Stimulated activated CD8-positive, alpha-beta memory T cell treated with anti-CD3 and anti-CD28 coated beads, Interleukin-4, amount 100 ng/mL, for 4 hours (primary cell): ENCODE measurements at places on chromosomes 3 and 15.

DNA sequence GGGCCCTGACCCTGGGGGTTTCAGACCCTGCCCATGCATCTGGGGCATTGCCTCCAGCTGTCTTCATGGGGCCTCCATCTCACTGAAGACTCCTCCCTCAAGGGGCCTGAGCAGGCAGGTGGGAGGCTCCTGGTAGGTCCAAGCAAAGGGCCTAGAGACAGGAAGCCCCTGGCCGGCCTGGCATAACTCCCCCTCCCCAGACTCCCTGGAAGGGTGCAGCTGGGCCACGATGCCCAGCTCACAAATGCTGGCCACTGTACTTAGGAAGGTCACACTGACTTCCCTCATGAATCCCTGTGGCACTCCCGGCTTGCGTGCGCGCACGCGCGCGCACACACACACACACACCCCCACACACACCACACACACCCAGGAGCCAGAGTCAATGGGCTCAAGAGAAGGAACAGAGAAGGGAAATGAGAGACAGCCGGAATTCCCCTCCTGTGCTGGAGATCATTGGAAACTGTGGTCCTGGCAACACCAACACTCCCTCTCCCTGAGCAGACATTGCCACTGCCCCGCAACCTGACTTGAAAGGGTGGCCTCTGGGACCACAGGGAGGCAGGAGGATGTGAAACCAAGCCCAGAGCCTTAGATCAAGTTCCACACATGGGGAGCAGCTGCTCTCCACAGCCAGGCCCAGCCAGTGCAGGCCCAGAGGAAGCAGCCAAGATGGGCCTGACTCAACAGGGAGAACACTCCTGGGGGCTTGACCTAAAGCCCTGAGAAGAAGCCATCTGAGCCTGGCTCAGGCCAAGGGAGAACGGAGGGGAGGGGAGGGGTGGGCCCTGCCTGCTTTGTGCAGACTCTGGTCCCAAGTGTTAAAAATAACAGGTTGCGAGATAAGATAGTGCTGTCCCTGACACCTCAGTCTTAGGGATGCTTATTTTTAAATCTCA, 69.7 kb downstream of the SCN5A start:
- no peak for DNase-seq

DNA sequence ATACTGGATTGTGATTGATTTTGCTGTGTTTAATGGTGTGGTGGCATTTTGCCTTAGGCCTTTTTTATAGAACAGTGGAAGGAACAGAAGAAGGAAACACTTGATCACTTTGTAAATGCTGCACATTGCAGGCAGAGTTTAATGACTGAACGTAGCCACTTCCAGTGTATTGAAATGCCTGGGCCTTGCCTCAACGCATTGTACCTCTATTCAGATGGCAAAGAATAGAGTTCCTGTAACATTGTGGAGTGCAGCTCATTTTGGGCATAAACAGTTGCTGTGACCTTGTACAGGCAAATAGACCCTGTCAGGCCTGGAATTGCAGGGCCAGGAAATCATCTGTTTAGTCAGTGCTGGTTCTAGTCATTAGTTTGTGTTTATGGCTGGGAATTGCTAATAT, 225.0 kb downstream of the EPHA3 start:
- no peak for DNase-seq

DNA sequence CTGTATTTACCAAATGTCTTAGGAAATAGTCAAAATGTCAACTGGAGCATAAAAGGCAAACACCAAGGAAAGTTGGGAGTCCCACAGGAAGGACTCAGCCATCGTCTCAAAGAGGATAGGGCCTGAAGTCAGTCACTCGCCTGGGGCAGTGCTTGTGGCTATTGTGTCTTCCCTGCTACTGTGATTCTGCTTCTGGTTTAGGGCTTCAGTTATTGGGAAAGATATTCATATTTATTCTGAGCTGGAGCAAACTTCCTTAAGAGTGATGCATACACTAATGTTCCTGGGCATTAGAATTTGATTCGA, 118.1 kb downstream of the EDEM1 start:
- DNase-seq: no peak

DNA sequence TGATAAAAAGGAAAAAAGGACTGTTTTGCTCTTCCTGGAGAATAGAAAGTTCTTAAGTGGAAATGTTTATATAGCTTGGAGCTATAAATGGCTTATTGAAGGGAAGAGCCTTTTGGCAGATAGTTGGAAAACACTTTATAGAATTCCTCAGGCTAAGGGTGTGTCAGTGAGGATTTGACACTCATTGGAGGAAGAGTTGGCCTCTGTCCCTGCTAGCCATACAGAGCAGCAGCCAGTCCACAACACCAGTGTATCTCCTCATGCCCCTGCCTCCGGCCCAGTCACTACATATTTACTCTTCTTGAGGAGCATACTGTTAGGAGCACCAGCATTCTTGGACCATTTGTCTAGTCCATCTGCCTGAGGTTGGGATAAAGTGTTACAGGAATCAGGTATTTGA, 36.2 kb downstream of the KLHL18 start:
- no peak for DNase-seq

DNA sequence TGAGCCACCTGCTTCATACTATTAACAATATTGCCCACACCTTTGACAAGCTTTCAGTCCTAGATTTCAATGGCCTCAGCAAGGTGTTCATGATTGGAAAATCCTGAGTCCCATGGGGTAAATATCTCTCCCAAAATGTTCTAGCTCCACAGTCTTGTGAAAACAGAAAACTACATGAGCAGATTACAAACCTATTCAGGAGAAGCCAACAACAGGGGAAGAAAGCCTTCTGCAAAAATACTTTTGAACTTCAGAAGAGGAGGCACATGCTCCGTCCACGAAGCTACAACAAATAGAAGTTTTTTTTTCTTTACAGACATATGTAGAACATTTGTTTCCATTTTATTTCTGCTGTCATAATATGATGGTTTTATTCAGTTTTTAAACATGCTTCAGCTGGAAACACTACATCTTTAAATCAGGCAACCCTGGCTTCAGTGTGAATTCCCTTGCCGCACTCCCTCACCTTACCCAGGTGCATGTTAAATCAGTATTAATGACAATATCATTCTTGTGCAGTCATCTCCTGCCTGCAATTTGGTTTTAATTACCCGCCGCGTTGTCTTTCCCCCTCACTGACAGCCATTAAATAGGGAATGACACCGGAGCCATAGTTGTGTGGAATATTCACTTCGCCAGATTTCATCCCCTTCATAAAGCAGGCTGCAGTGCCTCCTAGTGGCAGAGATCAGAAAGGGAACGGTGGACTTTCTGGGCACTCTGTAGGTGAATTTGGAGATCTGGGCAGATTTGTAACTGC, 725.5 kb upstream of the ARRDC4 start:
- DNase-seq: no peak

GRCh38 chr3:65409176-65409569, 629.5 kb downstream of the MAGI1 start:
- DNase-seq: no peak

- no peak for DNase-seq
Measured at GRCh38 chr3:125634336-125634950, 39.1 kb upstream of the OSBPL11 start.

- no peak for DNase-seq
Measured at GRCh38 chr3:133881939-133882825, 13.5 kb downstream of the RAB6B start.

- DNase-seq: no peak
Measured at GRCh38 chr3:196220991-196221390, 4.7 kb downstream of the SLC51A start.

- DNase-seq: no peak
Measured at GRCh38 chr3:144031938-144032337, 60.3 kb downstream of the DIPK2A start.

- no peak for DNase-seq
Measured at GRCh38 chr3:156188757-156189156, 68.4 kb downstream of the KCNAB1 start.

DNA sequence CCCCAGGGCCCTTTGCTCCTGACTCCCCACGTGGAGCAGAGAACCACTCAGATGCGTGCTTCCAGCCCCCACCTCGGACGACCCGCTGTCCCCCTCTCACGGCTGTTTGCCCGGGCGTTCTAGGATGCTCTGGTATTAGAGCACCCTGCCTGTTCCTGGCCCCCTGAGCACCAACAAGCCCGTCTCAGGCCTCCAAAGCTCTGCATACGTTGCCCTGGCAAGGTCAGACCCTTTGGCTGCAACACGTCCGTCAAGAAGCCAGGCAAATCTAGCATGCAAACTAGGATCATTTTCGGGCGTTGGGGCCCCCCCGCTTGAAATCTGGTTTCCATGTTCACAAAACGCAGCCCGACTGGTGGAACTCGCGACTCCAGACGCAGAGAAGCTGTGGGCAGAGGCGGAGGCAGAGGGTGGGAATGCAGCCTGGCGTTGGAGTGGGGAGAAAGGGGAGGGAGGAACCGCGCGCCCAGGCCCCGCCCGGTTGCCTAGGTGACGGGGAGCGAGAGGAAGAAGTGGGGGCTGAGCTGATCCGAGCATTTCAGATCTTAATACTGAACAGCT, 86.2 kb upstream of the PIAS1 start:
- no peak for DNase-seq

- no peak for DNase-seq
Measured at GRCh38 chr3:100073714-100074307, 40.5 kb downstream of the FILIP1L start.

DNA sequence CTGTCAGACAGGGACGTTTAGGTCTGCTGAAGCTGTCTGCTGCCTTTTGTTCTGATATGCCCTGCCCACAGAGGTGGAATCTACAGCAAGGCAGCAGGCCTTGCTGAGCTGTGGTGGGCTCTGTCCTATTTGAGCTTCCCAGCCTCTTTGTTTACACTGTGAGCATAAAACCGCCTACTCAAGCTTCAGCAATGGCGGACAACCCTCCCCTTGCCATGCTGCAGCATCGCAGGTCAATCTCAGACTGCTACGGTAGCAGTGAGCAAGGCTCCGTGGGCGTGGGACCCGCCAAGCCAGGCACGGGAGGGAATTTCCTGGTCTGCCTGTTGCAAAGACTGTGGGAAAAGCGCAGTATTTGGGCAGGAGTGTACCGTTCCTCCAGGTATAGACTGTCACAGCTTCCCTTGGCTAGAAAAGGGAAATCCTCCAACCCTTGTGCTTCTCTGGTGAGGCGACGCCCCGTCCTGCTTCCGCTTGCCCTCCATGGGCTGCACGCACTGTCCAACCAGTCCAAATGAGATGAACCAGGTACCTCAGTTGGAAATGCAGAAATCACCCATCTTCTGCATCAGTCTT, 71.4 kb downstream of the SPSB4 start:
- no peak for DNase-seq

DNA sequence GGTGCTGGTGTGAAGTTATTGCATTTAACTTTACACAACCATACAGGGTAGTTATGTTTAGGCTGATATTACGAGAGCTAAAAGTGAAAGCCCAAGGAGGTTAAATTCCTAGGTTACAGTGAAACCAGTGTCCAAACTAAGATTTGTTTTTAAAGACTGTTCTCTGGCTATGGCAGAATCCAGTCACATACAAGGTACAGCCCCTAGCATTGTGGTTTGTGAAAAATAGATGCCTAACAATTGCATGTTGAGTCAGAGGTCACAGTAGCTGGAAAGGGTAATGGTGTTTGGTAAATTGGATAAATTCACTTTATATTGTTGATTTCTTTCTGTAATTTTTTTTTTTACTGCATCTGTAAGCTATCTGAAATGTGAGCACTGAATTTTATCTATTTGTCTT, 614.6 kb upstream of the TBL1XR1 start:
- DNase-seq: no peak
